ENCODE measurements at places on chromosomes 7 and 10. TPM values are rescaled to one million over a fixed set of nuclear protein-coding genes. Genes with fewer than 3 reads are reported as not detected.

DNA sequence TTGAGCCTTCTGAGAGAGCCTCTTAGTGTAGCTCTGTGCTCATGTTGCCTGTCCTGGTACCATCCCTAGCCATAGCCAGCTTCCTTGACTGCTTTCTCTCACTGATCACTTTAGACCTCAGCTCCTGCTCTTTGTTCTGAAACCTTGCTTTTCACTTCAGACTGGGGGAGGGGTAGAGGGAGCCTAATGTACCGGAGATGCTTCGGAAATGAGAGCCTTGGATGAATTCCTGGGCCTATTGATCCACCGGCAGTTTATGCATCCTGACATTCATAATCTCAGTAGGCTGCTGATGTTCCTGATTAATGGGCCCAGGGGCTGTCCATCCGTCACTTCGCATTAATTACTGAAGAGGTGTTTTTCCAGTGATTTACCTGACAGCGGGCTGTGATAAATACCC, 38.8 kb downstream of the R3HCC1L start:
- no peak for DNase-seq

DNA sequence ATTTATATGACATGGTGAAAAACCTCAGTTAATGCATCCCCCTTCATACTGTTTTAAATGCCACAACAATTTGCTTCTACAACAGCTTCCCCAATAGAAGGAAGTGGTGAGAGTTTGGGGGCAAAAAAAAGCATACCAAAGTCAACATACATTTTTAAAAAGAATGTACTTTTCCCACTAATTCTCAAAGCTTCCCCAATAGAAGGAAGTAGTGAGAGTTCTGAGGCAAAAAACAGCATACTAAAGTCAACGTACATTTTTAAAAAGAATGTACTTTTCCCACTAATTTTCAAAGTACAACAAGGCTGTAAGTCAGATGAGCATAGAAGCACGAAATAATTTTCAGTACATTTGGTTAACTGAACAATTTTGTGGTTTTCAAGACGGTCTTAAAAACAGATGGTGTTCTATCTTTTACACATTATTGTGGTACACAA, 24.0 kb downstream of the WASL start:
- DNase-seq: no peak

GRCh38 chr10:124221356-124222317, 128.2 kb upstream of the CHST15 start:
- no peak for DNase-seq

GRCh38 chr7:54906963-54907362, 111.9 kb upstream of the EGFR start:
- DNase-seq: no peak

DNA sequence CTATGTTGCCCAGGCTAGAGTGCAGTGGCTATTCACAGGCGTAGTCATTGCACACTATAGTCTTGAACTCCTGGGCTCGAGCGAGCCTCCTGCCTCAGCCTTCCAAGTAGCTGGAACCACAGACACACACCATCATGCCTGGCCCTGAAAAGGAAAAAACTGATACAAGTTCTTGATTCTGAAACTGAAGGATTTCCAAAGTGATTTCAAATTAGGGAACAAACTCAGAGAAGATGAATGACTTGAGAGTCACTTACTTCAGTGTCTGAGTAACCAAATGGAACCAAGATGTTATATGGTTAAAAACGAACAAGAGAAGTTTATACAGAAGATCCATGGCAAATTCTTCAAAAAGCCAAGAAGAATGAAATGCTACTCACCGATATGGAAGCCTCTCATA, 14.4 kb downstream of the CWF19L1 start:
- DNase-seq: no peak

DNA sequence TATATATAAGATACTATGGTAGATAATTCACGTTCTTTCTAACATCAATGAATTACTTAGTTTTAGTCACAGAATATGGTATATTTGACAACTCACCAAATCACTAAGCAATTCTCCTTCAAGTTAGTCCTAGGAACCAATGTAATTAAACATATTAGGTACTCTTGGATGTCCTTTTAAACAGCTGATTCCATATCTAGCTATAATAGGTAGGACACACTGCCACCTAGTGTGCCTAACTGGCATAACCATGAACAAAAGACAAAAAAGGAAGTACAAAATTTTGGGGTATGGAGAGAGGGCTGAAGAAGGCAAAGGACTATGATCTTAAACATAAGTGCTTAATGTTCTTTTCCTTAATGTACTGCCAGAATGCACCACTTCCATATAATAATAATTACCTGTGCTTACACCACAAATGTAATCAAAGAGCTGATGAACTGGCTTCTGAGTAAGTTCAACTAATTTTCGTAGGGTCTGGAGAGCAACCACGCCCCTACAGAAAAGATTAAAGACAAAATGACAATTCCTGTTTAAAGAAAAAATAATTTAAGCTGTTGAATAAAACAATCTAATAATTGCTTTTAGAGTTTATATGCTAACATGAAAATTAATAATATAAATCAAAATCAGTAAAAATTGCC, 28.7 kb downstream of the PNPLA8 start:
- peak; percentile 14 for DNase-seq

DNA sequence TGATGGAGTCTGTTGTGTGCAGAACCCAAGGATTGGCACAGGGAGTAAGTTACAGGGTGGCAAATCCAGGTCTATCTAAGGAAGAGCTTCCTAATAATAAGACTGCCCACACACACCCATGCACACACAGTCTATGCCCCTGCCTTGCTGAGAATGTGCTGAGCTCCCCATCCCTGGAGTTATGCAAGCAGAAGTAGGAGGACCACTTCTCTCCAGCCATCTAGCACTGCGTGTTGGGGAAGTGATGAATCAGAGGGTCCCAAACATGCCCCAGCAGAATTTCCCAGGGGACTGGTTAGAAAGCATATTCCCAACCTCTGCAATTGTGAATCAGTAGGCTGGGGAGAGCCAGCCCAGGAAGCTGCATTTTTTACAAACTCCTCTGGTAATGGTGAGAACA, 117.2 kb downstream of the CDH23 start:
- DNase-seq: no peak

DNA sequence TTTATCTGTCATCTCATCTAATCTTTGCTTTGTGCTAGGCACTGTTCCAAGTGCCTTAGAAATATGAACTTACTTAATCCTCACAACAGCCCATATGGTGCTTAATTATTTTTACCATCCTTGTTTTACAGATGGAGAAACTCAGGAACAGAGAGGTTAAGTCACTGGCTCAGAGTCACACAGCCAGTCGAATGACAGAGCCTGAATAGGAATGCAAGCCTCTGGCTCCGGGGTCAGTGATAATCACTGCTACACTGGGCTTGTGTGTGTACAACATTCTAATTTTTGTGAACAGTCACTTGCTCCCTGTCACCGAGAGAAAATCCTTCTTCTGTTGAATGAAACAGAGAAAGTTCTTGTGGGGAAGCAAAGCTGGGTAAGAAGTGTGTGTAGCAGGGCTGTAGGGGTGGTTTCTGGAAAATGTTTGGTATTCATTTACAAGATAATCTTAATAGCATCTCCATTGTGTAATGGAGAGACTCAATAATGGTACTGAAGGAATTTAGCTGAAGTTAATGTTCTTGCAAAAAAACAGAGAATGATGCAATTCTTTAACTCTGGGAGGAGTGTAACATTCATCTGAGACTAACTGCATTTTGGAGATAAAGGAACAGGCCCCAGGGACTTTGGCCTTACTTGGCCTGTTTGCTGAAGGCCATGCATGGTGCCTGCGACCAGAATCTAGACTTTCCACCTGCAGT, 290.6 kb downstream of the FRMD4A start:
- no peak for DNase-seq

GRCh38 chr7:149355390-149356048, 93.5 kb downstream of the ZNF783 start:
- no peak for DNase-seq

GRCh38 chr7:50229964-50230363, 74.6 kb upstream of the IKZF1 start:
- no peak for DNase-seq

- no peak for DNase-seq
Observed at GRCh38 chr10:101644002-101644401, 51.0 kb downstream of the FBXW4 start.

- DNase-seq: no peak
Observed at GRCh38 chr10:109913306-109913892, 9.9 kb downstream of the XPNPEP1 start.

DNA sequence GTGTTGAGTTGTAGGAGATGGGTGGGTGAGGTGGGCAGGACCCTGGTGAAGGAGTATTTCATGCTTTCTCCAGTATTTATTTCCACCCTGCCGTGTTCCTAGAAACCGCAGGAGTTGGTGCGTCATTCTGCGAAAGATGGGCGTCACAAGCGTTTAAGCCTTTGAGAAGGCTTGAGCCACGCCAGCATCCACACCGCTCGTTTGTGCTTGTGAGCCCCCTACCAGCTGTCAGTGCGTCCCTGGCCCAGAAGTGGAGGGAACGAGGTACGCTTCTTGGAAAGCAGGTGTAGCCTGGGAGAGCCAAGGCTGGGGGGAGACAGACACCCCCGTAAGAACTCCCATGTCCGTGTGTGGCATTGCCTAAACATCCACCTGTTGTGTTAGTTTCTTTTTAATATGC, 5.7 kb downstream of the AGAP3 start:
- no peak for DNase-seq

- DNase-seq: no peak
Observed at GRCh38 chr7:45178241-45179225, 20.9 kb downstream of the RAMP3 start.

GRCh38 chr7:618539-619367, 99.1 kb upstream of the PDGFA start:
- DNase-seq: no peak

DNA sequence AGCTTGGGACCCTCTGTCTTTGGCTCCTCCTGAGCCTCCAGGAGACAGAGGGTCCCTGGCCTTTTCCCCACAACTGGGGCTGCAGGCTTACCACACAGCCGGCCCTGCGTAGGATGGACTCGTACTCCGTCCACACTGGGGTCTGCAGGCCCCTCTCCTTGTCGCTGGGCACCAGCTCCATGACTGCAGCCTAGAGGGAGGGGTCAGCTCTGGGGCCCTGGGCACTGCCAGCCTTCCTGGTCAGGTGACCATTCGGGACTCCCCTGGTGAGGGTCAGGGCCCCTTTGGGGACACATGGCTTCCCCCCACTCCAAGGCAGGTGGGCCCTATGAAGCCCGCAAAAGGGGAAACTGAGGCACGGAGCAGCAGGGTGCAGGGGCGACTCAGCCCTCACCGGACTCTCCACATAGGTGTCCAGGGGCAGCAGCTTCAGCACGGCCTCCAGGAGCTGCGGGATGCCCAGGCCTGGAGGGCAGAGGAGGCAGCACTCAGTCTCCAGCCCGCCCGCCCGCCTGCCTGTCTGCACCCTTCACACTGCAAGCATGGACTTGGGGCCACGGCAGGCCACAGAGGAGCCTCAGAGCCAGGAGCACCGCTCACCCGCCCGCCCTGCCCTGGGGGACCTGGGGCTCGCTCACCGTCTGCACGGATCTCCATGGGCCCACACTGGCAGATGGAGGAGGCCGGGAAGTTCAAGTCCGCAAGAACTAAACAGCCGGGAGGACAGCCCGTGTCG, 1.1 kb downstream of the FUOM start:
- no peak for DNase-seq

DNA sequence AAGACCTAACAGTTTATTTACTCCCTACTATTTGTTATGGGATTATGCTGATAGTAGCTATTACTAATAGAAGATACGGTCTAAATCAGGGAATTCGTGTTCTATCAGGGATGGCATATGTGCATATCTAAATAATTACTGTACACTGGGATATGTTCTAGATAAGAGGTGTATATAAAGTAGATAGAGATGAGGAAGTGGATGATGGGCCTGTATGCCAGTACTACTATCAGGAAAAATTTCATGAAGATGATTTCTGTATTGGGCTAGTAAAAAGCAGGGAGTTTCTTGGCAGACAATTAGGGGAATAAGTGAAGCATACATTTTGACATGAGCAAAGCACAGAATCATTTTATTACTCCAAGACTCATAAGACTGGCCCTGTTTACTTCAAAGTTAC, 26.2 kb downstream of the PTPN12 start:
- DNase-seq: no peak

GRCh38 chr7:78437118-78437517, 638.5 kb downstream of the PHTF2 start:
- DNase-seq: no peak

GRCh38 chr10:122014652-122015248, 25.8 kb downstream of the TACC2 start:
- no peak for DNase-seq

DNA sequence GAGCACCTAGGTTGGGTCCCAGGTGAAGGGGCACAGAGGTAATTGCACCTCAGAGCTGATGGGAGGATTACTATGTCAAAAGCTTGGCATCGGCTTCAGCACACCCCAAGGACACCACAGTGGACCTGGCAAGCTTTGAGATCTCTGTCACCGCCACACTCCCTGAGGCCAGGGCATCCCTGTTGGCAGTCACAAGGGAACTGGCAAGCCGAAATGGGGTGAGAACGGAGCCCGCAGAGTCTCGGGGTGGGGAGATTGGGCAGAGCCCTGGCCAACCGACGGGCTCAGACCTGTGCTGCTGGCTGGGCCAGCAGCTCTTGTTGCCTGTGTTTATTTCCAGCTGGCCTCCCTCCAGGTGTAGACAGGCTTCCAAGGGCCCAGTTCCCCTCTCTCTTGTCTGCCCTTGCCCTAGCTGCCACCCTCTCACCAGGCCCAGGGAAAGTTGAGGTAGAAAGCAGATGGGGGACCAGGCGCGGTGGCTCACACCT, 2.5 kb downstream of the HSPB1 start:
- DNase-seq: no peak

DNA sequence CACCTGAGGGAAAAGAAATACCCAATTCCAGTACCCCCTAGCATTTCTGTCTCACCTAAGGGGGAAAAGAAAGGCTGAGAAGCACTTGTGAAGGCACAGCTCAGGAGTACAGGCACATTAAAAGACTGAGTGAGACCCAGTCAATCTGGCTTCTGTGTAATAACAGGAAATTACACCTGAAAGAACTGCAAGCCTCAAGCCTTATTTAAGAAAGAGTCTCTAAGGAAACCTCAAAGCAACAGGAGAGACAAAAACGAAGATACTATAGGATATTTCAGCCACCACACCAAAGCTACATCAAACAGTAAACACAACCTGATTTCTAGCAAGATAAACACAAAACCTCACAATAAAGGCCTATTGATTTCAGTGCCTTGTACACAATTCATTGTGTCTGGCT, 69.6 kb upstream of the CDK1 start:
- DNase-seq: no peak

SAMD9L gene
- polyA plus RNA-seq: 3.8 TPM

ANKRD30A gene
- polyA plus RNA-seq: not detected

C10orf88 gene
- polyA plus RNA-seq: 19.1 TPM

UNC5B gene
- 120 TPM for polyA plus RNA-seq

CALML3 gene
- not detected for polyA plus RNA-seq

SUN3 gene
- 0.19 TPM for polyA plus RNA-seq

CRHR2 gene
- polyA plus RNA-seq: 0.09 TPM

ZNF736 gene
- polyA plus RNA-seq: 15.2 TPM

MYPN gene
- not detected for polyA plus RNA-seq

OR2A42 gene
- polyA plus RNA-seq: 3.3 TPM

EFCAB10 gene
- 3.8 TPM for polyA plus RNA-seq

AGMO gene
- polyA plus RNA-seq: 0.92 TPM

GSTO2 gene
- 38.9 TPM for polyA plus RNA-seq

RHOBTB1 gene
- polyA plus RNA-seq: 65.8 TPM

NPFFR1 gene
- polyA plus RNA-seq: 0.22 TPM

C7orf57 gene
- 1.4 TPM for polyA plus RNA-seq

CCNJ gene
- polyA plus RNA-seq: 19.6 TPM

AKR1C1 gene
- polyA plus RNA-seq: 17.9 TPM

UPK3B gene
- polyA plus RNA-seq: 4.2 TPM

GCK gene
- polyA plus RNA-seq: 3.7 TPM

MUC3A gene
- polyA plus RNA-seq: 0.49 TPM

LRRC18 gene
- polyA plus RNA-seq: 0.17 TPM

HOXA7 gene
- polyA plus RNA-seq: 28.6 TPM

RADIL gene
- 1.8 TPM for polyA plus RNA-seq
